Kidney (tissue), 22 donors: ENCODE measurements at places on chromosomes 1 and 21. TPM values are rescaled to one million over a fixed set of nuclear protein-coding genes. Genes with fewer than 3 reads are reported as not detected.
A peak's percentile ranks its signal among the peaks of the same experiment; 100 is the strongest.

Gene ZBTB8OS
- total RNA-seq = 39.0 TPM

Gene CLIC6
- total RNA-seq = 10.1 TPM

Gene NEGR1
- 10.2 TPM for total RNA-seq

Gene UCK2
- total RNA-seq = 18.7 TPM

Gene LENEP
- not detected for total RNA-seq

Gene OR14K1
- not detected for total RNA-seq

DNA sequence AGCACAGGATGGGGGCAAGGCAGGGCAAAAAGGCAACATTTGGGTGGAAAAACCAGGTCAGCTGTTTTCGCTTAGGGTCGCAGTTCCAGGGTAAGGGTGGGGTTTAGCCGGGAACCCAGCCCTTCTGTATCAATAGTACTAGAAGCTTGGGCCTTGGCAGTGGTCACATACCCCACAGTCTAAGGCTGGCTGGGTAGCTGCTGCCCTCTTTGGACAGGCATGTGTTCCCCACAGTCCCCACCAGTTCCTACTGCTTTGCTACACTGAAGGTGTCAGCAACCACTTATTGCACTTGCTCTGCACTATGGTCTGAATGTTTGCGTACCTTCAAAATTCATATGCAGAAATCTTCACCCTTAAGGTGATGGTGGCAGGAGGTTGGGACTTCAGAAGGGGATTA is 349.8 kb downstream of the LTN1 start:
- H3K4me3 ChIP-seq = no peak overlapping the region
- no peaks in the 10 kb centered on the region for H3K27me3 ChIP-seq
- H3K27ac ChIP-seq = no peak overlapping the region
- no peaks in the 10 kb centered on the region for H3K4me1 ChIP-seq
- H3K36me3 ChIP-seq = no peaks in the 10 kb centered on the region
- no peak for DNase-seq

- H3K4me3 ChIP-seq = no peak overlapping the region
- no peak for DNase-seq
- H3K4me1 ChIP-seq = no peaks in the 10 kb centered on the region
- no peaks in the 10 kb centered on the region for H3K27me3 ChIP-seq
- no peaks in the 10 kb centered on the region for H3K36me3 ChIP-seq
Observed at GRCh38 chr1:230622151-230622550, 20.1 kb upstream of the COG2 start.

GRCh38 chr1:190667914-190668313 is 190.2 kb upstream of the BRINP3 start:
- H3K4me3 ChIP-seq = no peak overlapping the region
- no peak overlapping the region for H3K27ac ChIP-seq
- no peaks in the 10 kb centered on the region for H3K36me3 ChIP-seq
- no peak for DNase-seq

DNA sequence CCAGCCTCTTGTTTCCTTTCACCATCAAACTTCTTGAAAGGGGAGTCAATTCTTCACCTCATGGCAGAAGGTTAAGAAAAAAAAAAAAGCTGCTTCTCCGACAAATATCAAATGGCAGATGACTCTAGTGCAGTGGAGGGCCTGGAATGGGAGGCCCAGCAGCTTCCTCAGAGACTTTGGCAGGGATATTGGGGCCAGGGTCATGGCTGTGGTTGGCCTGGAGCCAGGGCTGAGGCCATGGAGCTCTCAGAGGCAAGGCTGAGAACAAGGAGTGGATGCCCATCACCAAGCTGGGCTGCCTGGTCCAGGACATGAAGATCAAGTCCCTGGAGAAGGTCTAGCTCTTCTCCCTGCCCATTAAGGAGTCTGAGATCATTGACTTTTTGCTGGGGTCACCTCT is 18.7 kb downstream of the MTF1 start:
- H3K36me3 ChIP-seq = peaks cover 10% of the 10 kb centered on the region
- no peak overlapping the region for H3K27ac ChIP-seq
- no peak overlapping the region for H3K4me3 ChIP-seq

DNA sequence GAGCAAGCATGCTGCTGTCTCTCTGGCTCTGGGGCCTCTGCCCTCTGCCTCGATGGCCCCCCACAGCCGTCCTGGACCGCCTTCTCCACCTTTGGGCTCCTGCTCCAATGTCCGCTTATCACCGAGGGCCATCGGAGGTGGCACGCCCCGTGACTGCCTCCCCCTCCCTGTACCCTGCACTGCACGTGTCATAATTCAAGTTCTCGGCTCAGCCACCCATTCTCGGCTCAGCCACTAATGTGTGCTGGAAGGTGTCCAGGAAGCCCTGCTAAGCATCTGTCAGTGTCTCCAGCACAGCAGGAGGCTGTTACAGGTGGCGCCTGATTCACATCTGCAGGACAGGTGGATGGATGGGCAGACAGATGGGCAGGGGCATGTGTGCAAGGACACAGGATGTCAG is 45.5 kb downstream of the TP73 start:
- no peaks in the 10 kb centered on the region for H3K36me3 ChIP-seq
- peaks cover 2% of the 10 kb centered on the region for H3K4me1 ChIP-seq
- no peaks in the 10 kb centered on the region for H3K27me3 ChIP-seq
- H3K27ac ChIP-seq = no peak overlapping the region

DNA sequence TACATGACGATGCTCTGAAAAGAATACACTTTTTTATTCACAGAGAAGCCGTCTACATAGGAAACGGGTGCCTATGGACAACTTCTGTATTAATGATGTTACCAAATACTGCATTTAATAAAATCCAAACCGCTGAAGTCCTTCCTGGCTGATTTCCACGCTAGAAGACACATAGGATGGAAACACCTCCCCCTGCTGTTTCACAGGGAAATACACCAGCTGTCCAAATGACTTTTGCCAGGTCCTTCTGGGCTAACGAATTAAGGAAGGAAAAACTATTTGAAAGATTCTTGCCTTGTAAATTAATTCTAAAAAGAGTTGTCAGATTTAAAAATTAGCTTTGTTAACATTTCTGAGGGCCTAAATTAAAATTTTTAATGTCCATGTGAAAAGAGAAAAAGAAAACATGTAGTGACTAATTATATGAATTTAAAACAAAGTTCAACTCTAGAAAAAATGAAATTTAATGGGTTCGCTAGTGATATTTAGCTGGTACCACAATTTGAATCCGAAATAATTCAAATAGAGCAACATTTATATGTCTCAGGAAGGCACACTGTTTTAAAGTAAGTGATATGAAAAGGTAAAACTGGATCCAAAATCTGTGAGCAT is 146.0 kb downstream of the RERE start:
- H3K4me3 ChIP-seq = no peak overlapping the region
- H3K27me3 ChIP-seq = no peaks in the 10 kb centered on the region
- peaks cover 10% of the 10 kb centered on the region for H3K4me1 ChIP-seq

DNA sequence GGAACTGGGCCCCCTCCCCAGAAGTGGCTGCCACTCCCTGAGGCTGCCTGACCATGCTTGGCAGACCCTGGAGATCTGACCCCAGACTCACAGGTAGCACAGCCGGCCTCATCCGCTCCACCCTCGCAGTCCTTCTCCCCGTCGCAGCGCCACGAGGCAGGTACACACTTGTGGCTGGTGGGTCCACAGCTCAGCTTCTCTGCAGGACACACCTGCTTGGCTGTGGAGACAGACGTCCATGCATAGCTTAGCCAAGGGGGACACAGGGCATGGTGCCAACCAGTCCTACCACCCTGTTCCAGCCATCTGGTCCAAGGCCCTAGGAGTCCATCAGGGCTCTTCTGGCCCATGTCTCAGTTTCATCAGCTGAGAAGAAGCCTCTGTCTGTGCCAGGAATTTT is 42.2 kb upstream of the MAGOH start:
- no peak overlapping the region for H3K4me3 ChIP-seq
- H3K4me1 ChIP-seq = no peaks in the 10 kb centered on the region
- H3K27ac ChIP-seq = no peak overlapping the region
- H3K36me3 ChIP-seq = no peaks in the 10 kb centered on the region
- no peak for DNase-seq

DNA sequence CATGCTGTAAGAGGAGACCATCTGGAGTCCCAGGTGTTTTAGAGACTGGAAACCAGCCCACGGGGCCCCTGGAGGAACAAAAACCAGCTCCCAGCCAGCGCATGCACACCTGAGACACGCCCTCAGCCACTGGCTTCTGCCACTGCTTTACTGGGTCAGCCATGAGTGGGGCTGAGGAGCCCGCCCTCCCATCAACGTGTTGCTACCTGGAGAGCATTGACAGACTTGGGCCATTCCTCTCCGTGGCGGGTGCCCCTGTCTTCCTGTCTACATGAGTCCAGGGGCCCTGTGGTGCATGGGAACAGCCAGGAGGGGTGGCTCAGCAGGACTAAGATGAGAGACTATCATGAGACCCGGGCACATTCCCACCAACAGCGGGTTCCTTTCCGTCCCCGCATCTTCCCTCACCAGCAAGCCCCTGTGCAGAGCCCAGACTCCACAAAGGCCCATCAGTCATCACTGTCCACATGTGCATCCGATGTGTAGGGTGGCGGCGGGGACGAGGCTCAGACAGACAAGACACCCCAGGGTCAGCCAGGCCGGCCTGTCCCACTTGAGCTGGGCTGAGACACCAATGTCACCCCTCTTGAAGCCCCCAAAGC is 45.4 kb upstream of the POFUT2 start:
- no peaks in the 10 kb centered on the region for H3K36me3 ChIP-seq
- no peaks in the 10 kb centered on the region for H3K27me3 ChIP-seq
- no peak overlapping the region for H3K27ac ChIP-seq
- DNase-seq = no peak
- peaks cover 5% of the 10 kb centered on the region for H3K4me1 ChIP-seq
- H3K4me3 ChIP-seq = no peak overlapping the region

DNA sequence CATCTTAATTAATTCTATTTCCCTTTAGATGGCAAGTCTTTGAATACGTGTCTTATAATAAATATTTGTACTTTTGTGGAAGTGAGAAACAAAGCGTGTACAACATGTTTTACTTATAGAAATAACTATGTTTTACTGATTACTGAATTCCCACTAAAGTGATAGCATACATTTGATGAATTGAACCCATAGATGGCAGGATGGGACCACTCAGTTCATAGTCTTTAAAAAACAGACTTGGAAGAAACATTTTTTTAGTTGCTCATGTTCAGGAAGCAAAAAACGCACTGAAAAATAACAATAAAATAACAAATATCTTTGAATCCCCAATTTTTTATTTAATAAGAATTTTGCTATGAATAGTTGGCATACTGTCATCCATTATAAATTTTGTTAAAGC is 507.1 kb upstream of the ZRANB2 start:
- no peaks in the 10 kb centered on the region for H3K36me3 ChIP-seq
- no peak overlapping the region for H3K4me3 ChIP-seq
- H3K4me1 ChIP-seq = no peaks in the 10 kb centered on the region

GRCh38 chr1:26274801-26275425 is 5.0 kb upstream of the SH3BGRL3 start:
- DNase-seq = no peak
- no peak overlapping the region for H3K27ac ChIP-seq
- H3K4me3 ChIP-seq = no peak overlapping the region
- H3K27me3 ChIP-seq = no peaks in the 10 kb centered on the region
- peaks cover 9% of the 10 kb centered on the region for H3K4me1 ChIP-seq

DNA sequence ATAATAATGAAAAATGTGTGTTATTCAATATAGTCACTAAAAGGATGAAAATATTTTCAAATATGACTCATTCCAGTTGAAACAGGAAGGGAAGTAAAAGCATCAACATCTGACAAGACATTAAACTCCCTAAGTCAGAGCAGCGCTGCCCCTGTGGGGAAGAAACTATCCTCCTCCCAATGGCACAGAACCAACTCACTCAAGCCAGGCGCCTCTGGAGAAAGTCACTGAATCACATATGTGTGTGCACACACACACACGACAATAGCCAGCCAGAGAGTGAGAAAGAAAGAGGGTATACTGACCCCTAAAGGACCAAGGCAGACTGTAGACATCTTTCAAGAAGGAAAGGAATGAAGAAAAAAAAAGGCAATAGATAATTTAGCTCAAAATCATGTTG is 126.9 kb downstream of the SETD4 start:
- no peak overlapping the region for H3K27ac ChIP-seq
- no peak overlapping the region for H3K4me3 ChIP-seq
- no peaks in the 10 kb centered on the region for H3K4me1 ChIP-seq
- H3K27me3 ChIP-seq = no peaks in the 10 kb centered on the region

DNA sequence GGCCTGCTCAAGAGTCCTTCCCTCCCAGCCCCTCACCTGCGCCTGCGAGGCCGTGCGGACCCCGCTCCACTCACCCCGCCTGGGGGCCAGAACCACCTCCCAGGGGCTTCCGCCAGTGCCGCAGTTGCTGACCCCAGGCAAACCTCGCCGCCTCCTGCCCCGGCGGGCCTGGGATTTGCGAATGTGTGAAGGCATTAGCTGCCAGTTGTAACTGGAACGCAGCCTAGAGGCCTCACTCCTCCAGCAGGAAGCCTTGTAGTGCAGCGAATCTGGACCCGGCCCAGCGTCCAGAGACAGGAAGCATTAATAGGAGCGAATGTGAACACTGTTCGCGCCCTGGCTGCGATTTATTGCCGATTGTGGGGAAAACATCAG is 140.9 kb upstream of the ARHGEF16 start:
- no peak overlapping the region for H3K4me3 ChIP-seq
- peaks cover 19% of the 10 kb centered on the region for H3K4me1 ChIP-seq
- DNase-seq = peak; percentile 81
- no peaks in the 10 kb centered on the region for H3K36me3 ChIP-seq
- peak overlapping the region; percentile 89 for H3K27ac ChIP-seq

DNA sequence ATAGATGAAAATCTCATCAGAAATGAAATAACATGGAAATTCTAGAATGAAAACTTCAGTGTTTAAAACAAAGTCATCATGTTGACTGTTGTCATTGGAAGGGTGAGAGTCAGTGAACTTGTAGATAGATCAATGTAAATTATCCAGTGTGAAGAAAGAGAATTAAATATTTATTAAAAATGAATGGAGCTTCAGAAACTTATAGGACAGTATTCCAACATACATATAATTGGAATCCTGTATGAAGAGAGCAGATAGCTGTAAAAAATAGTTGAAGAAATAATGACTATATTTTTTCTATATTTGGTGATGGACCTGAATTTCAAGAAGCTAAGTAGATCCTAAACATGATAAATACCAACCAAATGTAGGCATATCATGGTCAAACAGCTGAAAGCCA is 60.0 kb downstream of the MAN1A2 start:
- DNase-seq = no peak
- H3K36me3 ChIP-seq = peaks cover 5% of the 10 kb centered on the region
- no peaks in the 10 kb centered on the region for H3K27me3 ChIP-seq

DNA sequence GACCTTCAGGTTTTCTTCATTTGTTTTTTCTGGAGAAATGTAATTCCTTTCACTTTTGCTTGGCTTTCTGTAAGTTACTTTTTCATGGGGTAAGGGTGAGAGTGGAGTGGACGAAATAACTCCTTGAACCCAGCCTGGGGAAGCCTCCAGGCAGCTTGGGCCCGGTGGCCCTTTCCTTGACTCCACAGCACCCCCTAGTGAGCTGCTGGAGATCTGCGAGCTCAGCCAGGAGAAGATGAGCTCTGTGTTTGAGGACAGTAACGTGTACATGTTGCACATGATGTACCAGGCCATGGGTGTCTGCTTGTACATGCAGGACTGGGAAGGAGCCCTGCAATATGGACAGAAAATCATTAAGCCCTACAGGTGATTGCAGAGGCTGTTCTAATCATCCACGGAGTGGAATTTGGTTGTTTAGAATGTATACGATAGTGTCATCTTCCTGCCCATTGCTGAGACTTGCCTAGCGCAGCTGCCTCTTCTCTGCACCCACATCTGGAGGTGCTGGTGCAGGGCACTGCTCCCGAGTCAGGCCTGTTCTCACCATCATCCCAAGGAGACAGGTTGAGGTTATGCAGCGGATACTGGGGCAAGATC is 51.0 kb downstream of the SMYD2 start:
- no peaks in the 10 kb centered on the region for H3K36me3 ChIP-seq
- H3K4me1 ChIP-seq = no peaks in the 10 kb centered on the region
- H3K4me3 ChIP-seq = no peak overlapping the region
- H3K27ac ChIP-seq = no peak overlapping the region
- no peaks in the 10 kb centered on the region for H3K27me3 ChIP-seq
